Stimulated activated CD4-positive, alpha-beta T cell treated with anti-CD3 and anti-CD28 coated beads, Interleukin-15, amount 100 ng/mL, for 48 hours (primary cell): ENCODE measurements at places on chromosomes 3 and 15.

- no peak for DNase-seq
Observed at GRCh38 chr3:55704521-55704920, 217.4 kb upstream of the WNT5A start.

DNA sequence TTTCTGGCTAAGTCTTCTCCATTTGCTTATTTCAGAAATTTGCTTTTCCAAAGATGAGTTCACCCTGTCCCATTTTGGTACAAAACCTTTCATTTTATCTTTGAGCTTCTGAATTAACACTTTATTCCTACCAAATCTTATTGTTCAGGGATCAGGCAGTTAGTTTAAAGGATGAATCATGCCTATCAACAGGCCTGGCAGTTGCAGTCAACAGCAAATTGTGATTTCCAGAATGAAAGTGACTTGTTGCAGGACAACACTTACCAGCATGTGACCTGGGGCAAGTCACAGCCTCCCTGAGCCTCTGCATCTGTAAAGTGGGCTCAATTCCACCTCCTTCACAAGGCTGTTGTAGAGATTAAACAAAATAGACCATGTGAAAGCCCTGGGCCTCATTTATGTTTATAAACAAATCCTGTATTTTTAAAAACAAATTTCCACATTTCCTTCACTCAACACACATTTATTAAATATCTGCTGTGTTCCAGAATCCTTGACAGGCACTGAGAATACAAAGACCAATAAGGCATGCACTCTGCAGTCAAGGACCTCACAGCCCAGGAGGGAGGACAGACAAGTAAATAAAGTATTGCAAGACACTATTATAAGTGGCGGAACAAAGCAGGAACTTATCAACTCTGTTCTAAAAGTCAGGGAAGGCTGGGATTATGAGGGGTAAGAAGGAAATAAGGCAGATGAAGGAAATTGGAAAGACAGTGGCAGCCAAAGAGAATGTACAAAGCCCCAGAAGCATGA, 359.1 kb upstream of the IL12A start:
- DNase-seq, result no peak

DNA sequence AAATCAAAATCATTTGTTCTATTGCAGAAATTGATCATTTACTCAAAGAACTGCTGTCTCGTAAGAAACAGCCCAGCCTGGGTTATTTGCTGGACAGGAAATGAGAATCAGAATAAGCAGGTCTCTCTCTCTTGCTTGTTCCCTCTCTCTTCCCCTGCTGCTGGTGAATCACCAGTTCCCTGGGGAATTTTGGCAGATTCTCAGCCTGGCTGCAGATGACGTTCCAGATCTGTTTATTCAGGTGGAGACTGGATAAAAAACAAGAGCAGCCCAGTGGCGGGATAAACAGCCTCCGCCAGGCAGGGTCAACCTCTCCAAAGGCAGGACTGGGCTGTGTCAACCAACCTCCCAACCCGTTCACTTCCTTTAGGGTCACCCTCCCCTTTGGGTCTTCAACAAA, 72.1 kb downstream of the LRIG1 start:
- no peak for DNase-seq

DNA sequence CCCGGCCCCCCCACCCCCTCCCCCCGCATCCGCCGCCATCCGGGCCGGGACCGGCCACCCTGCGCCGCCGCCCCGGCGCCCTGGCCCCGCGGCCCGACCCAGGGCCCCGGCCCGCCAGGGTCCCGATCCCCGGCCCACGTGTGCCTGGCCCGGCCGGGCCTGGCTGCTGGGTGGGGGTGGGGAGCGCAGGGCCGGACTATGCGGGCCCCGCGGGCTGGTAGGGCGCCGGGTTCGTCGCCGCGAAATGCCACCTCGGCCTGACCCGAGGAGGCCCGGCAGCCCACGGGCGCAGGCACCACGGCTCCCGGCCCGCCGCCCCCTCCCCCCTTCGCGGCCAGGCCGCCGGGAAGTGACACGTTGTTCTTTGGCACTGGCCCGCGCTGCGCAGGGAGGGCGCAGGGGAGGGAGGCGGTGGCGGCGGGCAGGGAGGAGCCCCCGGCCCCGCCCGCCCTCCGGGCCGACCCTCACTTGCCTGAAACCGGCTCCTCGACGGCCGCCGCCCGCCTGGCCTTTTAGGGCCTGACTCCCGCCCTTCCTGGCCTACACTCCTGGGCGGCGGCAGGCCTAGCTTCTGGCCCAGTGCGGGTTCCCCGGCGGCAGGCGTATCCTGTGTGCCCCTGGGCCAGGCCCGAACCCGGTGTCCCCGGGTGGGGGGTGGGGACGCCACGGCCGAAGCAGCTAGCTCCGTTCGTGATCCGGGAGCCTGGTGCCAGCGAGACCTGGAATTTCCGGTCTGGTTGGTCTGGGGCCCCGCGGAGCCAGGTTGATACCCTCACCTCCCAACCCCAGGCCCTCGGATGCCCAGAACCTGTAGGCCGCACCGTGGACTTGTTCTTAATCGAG, 515 bp downstream of the EIF4G1 start:
- DNase-seq, result peak; percentile 26

DNA sequence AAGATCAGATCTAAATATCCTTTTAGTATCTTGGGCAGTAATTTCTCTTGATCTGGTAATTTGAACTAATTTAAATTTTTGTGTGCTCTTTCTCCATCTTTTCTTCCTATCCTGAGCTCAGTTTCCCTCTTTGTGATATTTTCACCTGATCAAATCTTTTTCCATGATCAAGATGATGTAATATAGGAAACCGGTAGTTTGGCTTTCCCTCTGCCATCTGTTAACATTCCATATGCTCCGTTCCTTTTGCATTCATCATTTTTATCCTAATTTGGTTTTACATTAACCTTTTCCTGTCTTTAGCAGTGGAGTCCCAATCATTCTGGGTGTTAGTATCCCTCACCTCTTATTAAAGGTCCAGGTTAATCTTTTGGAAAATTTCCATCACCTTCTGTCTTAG, 5.9 kb upstream of the ABHD6 start:
- DNase-seq, result no peak

DNA sequence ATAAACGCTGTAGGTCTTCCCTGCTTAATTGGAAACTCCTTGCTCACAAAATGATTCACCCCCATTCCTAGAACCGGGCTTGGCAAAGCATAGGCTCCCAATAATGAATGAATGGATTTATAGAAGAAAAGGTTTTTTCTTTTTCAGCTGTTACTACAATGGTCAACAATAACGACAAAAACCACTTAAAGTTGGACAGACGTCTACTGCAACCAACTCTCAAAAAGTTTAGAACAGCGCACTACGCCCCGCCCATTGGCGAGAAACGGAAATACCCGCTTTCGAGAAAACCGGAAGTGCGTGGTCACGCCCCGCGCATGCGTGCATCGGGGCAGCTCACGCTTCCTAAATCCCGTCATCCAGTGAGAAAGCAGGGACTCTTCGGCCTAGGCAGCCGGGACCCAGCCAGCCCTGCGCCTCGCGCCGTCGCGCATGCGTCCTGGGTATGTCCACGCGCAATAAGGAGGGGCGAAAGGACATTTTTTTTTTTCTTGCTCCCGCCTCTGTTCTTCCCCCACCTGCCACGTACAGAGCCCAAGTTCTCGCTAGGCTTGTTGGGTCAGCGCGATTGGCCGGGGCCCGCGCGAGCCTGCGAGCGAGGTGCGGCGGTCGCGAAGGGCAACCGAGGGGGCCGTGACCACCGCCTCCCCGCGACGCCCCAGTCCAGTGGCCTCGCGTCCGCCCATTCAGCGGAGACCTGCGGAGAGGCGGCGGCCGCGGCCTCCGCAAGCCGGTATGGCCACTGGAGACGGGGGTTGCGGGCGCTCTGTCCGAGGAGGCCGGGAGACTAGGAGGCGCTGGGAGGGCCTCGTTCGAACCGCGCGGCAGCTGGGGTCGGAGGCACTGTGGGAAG, at the start of gene TFG:
TFG (plus strand) TSS at position 506 of the 853 bp plus-strand sequence. CDS start 4,192 bp downstream, outside the sequence.
- DNase-seq, result peak; percentile 93

DNA sequence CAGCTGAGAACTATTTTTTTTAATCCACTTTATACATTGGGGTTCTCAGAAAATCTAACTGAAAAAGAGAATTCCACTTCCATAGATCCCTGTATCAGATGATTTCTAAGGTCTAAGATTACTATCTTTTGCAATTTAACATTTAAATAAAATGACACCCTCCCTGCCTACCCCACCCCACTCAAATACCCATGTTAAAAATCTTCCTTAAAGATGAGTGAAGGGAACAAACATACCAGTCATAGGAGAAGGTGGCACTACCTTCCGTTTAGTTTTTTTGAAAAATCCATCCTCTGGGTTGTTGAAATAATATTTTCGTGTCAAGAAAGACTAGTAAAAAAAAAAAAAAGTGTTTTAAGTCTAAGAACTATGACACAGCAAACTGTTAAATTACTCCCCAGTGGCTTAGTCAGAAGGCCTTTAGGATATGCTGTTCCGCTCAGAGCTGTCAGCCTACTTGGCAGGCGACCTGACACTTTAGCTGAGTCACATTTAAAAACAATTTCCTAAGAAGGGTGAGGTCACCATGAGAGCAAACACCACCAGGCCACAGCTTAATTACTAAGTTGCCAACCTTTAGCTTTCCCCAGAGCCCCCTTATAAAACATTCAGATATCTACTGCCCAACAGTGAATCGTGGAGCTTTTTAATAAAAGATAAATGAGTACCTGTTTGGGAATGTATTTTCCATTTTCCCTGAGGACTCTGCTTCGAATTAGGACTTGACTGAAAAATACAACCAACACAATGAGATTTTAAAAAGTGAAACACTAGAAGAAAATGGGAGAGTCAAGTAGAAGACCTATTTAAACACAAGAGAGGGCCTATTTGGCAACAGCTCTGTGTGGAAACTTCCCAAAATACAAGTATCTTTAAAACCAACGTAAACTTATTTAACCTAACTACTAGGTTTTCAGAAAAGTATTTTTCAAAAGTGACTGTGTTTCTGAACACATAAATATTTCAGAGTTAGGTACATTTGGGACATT, 9.6 kb downstream of the EMC3 start:
- peak; percentile 40 for DNase-seq

- DNase-seq, result no peak
Observed at GRCh38 chr3:186879781-186880180, 37.3 kb downstream of the ADIPOQ start.

- DNase-seq, result no peak
Observed at GRCh38 chr3:135175728-135176277, 380.7 kb downstream of the EPHB1 start.

DNA sequence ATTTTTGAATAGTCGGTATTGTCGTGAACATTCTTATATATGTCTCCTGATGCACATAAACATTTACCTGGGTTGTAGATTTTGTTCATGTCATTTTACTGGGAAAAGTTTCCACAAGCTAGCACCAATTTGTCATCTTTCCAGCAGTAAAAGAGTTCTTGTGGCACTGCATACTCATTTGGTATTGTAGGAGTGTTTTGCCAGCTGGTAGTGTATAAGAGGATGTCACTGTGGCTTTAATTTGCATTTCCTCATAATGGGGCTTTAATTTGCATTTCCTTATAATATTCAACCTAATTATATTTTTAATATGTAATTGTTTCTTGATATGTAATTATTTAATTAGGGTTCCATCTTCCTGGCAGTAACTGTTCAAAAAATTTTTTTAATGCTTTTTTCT, 21.2 kb upstream of the TNFSF10 start:
- DNase-seq, result no peak

DNA sequence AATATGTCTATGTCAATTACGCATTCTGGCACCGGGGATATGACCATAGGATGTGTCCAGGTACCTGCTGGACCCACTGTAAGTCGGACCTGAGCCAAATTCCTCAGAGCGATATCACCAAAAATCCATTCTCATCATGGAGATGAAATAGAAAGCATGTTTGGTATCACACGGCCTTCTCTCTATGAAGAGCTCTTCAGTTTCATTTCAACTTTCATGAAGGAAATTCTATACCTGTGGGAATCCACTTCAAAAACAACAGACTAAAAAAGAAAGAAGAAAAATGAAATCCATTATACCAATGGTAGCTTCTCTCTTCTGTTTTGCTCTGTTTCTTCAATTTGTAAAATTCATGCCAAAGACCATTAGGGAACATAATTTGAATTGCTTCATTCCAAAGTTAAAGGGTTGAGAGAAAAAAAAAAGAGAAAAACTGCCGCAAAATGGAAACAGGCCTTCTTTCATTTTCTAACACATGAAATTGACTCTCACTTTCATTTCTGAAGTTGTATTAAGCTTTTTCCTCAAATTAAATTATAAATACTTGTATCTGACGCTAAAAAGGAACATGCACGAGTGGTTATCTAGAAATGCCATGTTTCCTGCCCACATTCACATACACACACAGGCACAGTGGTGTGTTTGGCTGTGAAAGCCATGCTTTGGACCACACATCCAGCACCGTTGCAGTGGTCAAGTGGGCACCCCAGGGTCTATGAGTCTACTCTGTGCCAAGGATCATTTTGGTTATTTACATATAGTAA, 46.9 kb upstream of the DIPK2A start:
- no peak for DNase-seq

- DNase-seq, result peak; percentile 25
Observed at GRCh38 chr3:197083486-197083885, 53.9 kb upstream of the MELTF start.

GRCh38 chr3:118534519-118534918, 500.1 kb downstream of the IGSF11 start:
- no peak for DNase-seq

- no peak for DNase-seq
Observed at GRCh38 chr3:183291497-183292031, 38.5 kb downstream of the B3GNT5 start.

GRCh38 chr15:80070840-80071239, 11.4 kb downstream of the ZFAND6 start:
- no peak for DNase-seq

GRCh38 chr3:182393830-182394367, 399.4 kb upstream of the ATP11B start:
- DNase-seq, result no peak

DNA sequence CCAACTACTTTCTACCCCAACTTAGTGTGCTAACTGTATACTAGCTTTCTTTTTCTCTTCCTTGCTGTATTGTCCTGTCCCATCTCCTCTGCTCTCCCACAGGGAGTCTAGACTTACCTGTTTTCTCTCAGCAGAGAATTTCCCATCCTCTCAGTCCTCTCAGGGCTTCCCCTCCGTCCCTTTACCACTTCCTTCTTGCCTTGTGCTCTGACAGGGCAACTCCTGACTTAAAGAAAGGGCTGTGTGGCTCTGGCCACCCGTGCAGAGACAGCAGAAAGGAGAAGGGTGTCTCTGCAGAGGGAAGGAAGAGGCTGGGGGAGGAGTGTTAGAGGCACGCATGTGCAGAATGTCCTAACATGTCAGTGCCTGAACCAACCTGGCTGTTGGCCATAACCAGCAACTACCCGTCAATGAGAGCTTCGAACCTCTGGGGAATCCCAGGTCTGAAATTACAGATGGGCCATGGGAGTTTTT, at the start of gene GCSAM:
GCSAM (minus strand) TSS at position 274 of the 474 bp plus-strand sequence; CDS start at position 146, 128 bp downstream.
- peak; percentile 54 for DNase-seq

- no peak for DNase-seq
Observed at GRCh38 chr3:150421799-150422548, 13.9 kb downstream of the TSC22D2 start.
